GM04503 (cell line): ENCODE measurements at places on chromosomes 5 and 9.

DNA sequence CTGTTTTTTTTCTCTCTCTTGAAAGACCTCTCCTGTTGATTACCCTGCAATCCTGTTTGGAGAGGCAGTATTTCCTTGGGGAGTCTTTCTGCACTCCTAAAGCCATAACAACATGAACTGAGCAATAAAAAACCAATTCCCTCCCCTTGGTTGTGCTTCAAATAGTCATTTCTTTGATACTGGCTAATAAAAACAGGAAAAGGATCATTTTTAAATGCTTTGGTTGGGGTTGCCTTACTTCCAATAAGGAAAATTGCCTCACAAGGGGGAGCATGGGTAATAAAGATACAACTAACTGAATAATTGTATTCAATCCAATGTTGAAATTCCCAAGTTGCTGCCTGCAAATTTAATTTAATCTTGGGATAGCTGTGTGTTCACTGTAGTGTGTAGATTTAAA is 13.9 kb downstream of the FBXL7 start:
- DNase-seq = no peak

- DNase-seq = no peak
These were observed 532.2 kb downstream of the ACTL7B start for GRCh38 chr9:108323615-108324014.

GRCh38 chr5:105968981-105969380 is 1701.8 kb downstream of the EFNA5 start:
- DNase-seq = no peak

DNA sequence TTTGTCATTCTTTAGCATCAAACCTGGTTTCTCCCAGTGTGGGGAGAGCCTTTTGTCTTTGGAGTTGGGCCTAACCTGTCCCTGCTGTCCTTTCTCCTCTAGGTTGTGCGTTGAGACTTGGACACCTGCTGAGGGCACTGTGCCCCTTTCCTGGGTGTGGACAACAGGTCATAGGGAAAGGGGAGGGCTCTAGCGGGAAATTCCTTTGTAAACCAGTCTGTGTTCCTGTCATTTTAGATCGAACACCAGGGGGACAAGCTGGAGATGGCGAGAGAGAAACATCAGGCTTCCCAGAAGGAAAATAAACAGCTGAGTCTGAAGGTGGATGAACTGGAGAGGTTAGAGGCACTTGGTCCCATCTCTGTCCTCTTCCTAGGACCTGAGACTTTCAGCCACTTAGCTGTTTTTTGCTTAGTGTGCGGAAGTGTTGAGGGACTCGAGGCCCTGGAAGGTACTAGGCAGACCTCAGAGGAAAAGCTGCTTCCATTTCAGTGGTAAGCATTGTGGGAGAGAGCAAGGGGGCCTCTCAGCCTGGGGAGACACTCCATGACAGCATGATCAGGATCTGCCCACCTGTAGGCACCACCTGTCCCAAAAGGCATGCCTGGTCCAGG is 8.6 kb upstream of the GLE1 start:
- DNase-seq = no peak

- peak; percentile 10 for DNase-seq
These were observed 76.8 kb downstream of the TMEM167A start for GRCh38 chr5:83000428-83000827.

DNA sequence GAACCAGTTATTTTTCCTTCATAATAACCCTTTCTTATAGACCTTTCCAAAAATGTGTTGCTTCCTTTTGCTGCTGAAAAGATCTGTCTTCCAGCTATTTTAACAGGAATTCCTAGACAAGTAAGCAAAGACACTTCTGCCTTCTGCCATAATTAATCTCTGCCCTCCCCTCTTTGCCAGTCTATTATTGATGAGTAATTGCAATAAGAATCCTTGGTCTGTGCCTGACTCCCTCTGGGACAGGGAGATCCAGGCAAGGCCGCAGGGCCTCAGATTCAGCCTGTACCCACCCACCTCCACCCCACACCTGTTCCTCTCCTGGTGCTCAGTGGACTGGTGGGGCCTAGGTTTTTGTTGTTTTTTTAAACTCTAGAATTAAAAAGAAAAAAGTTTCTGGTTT is 8.3 kb downstream of the FOXD1 start:
- no peak for DNase-seq

- no peak for DNase-seq
These were observed 98.1 kb upstream of the SV2C start for GRCh38 chr5:75985077-75985476.

DNA sequence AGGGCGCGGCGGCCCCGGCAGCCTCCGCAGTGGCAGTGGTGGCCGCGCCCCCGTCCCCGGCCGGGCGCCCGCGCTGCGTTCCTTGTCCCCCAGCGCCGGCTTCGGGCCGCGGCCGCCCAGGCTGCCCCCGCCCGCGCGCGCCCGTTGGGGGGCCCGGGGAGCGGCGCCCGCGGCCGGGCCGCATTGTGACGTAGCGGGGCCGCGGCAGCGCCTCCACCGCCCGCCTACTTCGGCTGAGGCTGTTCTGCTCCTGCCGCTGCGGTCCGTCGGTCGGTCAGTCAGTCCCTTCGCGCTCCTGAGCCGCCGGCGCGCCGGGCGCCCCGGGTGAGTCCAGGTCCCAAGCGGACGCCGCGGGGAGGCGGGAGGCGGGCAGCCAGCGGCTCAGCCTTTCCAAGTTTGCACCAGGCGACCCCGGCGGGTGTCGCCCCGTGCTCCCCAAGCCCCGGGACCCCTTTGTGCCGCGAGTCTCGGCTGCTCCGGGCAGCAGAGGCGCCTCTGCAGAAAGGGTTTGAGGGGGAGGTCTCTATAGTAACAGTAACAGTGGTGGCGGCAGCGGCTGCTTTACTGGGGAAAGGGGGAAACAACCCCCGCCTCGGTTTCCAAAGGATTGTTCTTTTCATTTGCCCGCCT is at the start of gene SNCAIP:
SNCAIP (plus strand) TSS at position 277 of the 630 bp plus-strand sequence. CDS start 78,898 bp downstream, outside the sequence.
- no peak for DNase-seq

- DNase-seq = no peak
These were observed 151.5 kb downstream of the BNC2 start for GRCh38 chr9:16718952-16719351.

DNA sequence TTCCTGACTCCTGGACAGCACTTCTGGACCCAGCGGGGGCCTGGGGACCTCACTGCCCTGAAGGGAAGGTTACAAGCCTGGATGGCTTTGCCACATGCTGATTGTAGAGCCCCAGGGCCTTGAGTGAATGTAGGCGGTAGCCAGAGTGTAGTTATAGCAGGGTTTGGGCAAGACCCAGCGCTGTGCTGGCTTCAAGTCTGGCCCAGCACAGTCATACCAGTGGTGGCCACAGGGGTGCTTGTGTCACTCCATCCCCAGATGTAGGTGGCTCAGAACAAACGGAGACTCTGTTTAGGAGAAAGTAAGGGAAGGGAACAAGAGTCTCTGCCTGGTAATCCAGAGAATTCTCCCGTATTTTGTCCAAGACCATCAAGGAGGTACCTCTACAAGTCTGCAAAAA is 84.6 kb downstream of the STARD4 start:
- no peak for DNase-seq

- DNase-seq = no peak
These were observed 285.7 kb downstream of the NR3C1 start for GRCh38 chr5:143117821-143118220.

- no peak for DNase-seq
These were observed 128.9 kb downstream of the BARX1 start for GRCh38 chr9:93826209-93826608.

- DNase-seq = no peak
These were observed 54.3 kb downstream of the ADGRV1 start for GRCh38 chr5:90612919-90613318.

DNA sequence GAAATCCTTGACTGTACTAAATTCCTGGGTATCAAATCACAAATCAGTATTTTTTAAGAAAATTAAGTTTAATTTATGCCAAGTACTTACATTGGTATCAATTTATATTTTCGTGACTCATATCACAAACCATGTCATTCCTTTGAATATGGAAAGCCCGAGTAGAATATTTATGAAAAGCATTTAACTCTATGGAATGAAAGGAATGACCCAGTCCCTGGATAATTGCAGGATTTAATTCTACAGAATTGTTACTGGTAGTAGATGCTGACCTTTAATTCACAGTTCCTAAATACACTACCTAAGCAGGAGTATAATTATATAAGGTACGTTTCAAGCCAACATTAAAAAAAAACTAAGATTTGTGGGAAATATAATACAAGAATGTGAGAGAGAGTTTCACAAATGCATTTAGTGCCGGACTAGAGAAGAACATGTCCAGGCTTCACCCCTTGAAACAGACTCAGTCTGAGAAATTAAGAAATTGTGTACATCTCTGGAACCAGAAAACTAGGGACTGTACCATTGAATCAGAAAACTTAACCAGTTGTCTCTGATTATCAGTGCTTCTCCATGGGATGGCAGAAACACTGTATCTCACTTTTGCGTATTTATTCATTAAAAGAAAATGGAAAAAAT is 28.5 kb upstream of the PLPPR1 start:
- DNase-seq = no peak

GRCh38 chr5:154237376-154237743 is 46.8 kb downstream of the GALNT10 start:
- DNase-seq = no peak

DNA sequence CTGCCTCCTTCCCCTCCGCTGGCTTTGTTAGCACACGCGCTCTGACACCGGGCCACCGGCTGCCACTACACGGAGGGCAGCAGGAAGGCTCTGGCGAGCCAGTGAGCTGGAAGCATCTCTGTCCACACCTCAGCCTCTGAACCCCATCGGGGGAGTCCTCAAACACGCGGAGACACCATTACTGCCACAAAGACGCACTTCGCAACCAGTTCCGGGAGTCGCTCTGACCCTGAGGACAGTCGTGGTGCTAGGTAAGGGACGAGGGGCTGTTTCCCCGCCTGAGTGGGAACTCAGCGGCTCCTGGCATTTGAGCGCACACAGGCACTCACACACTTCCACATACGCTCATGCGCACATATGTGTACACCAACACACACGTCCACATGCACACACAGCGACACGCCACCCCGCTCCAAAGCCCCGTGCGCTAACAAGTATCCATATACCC is 160.0 kb downstream of the C9orf152 start:
- no peak for DNase-seq

DNA sequence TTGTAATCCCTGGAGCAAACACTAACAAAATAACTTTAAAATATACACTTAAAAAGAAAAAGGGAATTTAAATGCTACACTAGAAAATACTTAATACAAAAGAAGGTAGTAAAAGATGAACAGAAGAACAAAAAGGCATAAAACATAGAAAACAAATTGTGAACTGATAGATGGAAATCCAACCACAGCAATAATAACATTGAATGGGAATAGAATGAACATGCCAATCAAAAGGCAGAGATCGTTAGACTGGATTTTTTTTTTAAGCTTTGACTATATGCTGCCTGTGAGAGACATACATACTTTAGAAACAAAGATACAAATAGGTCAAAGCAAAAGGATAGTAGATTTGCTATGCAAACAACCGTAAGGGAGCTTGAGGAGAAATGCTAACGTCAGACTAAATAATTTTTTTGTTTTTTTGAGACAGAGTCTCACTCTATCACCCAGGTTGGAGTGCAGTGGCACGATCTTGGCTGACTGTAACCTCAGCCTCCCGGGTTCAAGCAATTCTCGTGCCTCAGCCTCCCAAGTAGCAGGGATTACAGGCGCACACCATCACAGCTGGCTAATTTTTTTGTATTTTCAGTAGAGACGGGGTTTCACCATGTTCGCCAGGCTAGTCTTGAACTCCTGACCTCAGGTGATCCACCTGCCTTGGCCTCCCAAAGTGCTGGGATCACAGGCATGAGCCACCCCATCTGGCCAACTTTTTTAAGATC is 6.5 kb downstream of the ABO start:
- no peak for DNase-seq

- DNase-seq = no peak
These were observed 20.7 kb downstream of the ANKRA2 start for GRCh38 chr5:73544429-73545402.

- no peak for DNase-seq
These were observed 15.7 kb downstream of the AUH start for GRCh38 chr9:91345978-91346377.

DNA sequence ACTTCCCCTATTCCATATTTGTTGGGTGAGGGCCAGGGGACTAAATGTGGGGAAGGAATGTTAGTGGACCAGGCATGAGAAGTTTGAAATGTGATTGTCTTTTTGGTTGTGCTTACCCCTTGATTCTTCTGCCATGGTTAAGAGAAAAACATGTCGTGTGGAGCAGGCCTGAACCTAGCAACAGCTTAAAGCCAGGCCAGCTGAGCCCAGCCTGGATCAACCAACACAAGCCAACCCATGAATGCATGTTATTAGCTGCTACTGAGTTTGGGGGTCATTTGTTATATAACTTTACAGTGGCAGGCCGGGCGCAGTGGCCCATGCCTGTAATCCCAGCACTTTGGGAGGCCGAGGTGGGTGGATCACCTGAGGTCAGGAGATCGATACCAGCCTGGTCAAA is 52.4 kb upstream of the TRIO start:
- DNase-seq = no peak

DNA sequence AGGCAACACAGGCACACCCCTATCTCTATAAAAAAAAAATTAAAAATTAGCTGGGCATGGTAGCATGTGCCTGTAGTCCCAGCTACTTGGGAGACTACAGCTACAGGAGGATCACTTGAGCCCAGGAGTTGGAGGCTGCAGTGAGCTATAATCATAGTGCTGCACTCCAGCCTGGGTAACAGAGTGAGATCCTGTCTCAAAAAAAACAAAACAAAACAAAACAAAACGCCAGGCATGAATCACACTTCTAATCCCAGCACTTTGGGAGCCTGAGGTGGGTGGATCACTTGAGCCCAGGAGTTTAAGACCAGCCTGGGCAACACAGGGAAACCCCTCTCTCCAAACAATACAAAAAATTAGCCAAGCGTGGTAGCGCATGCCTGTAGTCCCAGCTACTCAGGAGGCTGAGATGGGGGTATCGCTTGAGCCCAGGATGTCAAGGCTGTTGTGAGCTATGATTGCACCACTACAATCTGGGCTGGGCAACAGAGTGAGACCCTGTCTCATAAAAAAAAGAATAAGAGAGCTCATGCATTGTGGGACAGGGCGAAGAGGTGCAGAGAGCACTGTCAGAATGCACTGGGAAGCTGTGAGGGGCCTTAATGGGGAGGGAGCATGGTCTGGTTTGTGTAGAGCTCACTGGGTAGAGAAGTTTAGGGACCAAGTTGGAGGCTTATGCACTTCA is 8.4 kb upstream of the SAP30L start:
- no peak for DNase-seq
